ENCODE measurements at places on chromosomes 6 and 20. TPM values are rescaled to one million over a fixed set of nuclear protein-coding genes. Genes with fewer than 3 reads are reported as not detected.

Gene JAG1
- 19.7 TPM for polyA plus RNA-seq

Gene BPI
- not detected for polyA plus RNA-seq

Gene EYA2
- not detected for polyA plus RNA-seq

Gene SLC16A10
- 0.18 TPM for polyA plus RNA-seq

Gene ARFGEF3
- polyA plus RNA-seq, result 1.3 TPM

Gene VGLL2
- not detected for polyA plus RNA-seq

Gene SDCBP2
- 6.9 TPM for polyA plus RNA-seq

Gene TP53INP2
- polyA plus RNA-seq, result 18.3 TPM

Gene DPPA5
- polyA plus RNA-seq, result not detected

Gene PRIM2
- polyA plus RNA-seq, result 4.4 TPM

Gene ADRM1
- 179 TPM for polyA plus RNA-seq

Gene TMC2
- not detected for polyA plus RNA-seq

Gene HLA-DQA1
- not detected for polyA plus RNA-seq

Gene TP53TG5
- polyA plus RNA-seq, result not detected

Gene PAX1
- polyA plus RNA-seq, result not detected

Gene SALL4
- polyA plus RNA-seq, result 1.3 TPM

Gene ZNF343
- polyA plus RNA-seq, result 5.0 TPM

Gene HS3ST5
- polyA plus RNA-seq, result not detected

Gene TAF11
- 25.2 TPM for polyA plus RNA-seq

Gene TPD52L1
- polyA plus RNA-seq, result 0.08 TPM

Gene MYLIP
- polyA plus RNA-seq, result 16.9 TPM

Gene PTCHD4
- 1.3 TPM for polyA plus RNA-seq

Gene SIRPD
- polyA plus RNA-seq, result not detected

Gene SIGLEC1
- not detected for polyA plus RNA-seq

Gene RAB23
- 3.4 TPM for polyA plus RNA-seq

Gene CRIP3
- polyA plus RNA-seq, result not detected

Gene PTK6
- polyA plus RNA-seq, result not detected

Gene BAK1
- polyA plus RNA-seq, result 37.1 TPM

Gene ZNF165
- 0.03 TPM for polyA plus RNA-seq

Gene MYLK4
- polyA plus RNA-seq, result 0.41 TPM

Gene BMP6
- polyA plus RNA-seq, result 285 TPM

Gene SLC26A8
- 0.01 TPM for polyA plus RNA-seq

Gene ARMH2
- polyA plus RNA-seq, result not detected

Gene LINC00237
- polyA plus RNA-seq, result not detected

Gene PRDM13
- polyA plus RNA-seq, result not detected

Gene TBXT
- polyA plus RNA-seq, result not detected

Gene KAT14
- 6.7 TPM for polyA plus RNA-seq

Gene SCGN
- not detected for polyA plus RNA-seq

Gene PAK5
- not detected for polyA plus RNA-seq

Gene LKAAEAR1
- polyA plus RNA-seq, result 0.46 TPM

Gene FAM83B
- polyA plus RNA-seq, result not detected

Gene KIF16B
- 2.9 TPM for polyA plus RNA-seq

Gene CDSN
- polyA plus RNA-seq, result 0.03 TPM

Gene LTB
- 1.8 TPM for polyA plus RNA-seq

Gene PLCB1
- 10.2 TPM for polyA plus RNA-seq
